NCI-H146 (cell line): ENCODE measurements at places on chromosomes 16 and 17.

DNA sequence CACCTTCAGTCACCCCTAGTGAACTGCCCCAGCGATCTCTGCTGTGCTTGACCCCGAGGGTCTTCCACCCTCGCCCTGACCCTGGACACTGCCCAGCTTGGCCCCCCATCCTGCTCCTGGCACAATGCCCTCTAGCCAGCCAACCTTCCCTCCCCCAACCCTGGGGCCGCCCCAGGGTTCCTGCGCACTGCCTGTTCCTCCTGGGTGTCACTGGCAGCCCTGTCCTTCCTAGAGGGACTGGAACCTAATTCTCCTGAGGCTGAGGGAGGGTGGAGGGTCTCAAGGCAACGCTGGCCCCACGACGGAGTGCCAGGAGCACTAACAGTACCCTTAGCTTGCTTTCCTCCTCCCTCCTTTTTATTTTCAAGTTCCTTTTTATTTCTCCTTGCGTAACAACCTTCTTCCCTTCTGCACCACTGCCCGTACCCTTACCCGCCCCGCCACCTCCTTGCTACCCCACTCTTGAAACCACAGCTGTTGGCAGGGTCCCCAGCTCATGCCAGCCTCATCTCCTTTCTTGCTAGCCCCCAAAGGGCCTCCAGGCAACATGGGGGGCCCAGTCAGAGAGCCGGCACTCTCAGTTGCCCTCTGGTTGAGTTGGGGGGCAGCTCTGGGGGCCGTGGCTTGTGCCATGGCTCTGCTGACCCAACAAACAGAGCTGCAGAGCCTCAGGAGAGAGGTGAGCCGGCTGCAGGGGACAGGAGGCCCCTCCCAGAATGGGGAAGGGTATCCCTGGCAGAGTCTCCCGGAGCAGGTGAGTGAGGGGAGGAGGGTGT is at the start of gene TNFSF13:
Gene TNFSF13, plus strand, starts transcription at position 207 of the 776 bp plus-strand sequence. Its CDS starts 290 bp downstream, at position 497.
- DNase-seq = no peak

GRCh38 chr16:85087899-85088569 is 24.2 kb downstream of the CIBAR2 start:
- DNase-seq = no peak

GRCh38 chr17:31480904-31481782 is 89.7 kb downstream of the RAB11FIP4 start:
- no peak for DNase-seq

DNA sequence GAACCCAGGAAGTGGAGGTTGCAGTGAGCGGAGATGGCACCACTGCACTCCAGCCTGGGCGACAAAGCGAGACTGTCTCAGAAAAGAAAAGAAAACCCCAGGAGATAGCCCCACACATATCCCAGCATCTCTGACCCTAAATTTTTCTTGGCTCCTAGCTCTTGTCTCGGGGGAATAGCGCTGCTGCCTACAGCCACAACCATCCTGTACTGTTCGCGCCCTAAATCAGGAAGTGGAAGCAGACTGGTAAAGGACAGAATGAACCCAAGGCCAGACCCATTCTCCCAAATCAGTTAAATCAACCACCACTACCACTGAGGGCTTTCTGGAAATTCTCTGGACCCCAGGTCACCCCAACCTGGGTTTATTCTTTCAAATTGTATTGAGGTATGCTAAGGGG is 1.7 kb downstream of the CTDNEP1 start:
- no peak for DNase-seq

DNA sequence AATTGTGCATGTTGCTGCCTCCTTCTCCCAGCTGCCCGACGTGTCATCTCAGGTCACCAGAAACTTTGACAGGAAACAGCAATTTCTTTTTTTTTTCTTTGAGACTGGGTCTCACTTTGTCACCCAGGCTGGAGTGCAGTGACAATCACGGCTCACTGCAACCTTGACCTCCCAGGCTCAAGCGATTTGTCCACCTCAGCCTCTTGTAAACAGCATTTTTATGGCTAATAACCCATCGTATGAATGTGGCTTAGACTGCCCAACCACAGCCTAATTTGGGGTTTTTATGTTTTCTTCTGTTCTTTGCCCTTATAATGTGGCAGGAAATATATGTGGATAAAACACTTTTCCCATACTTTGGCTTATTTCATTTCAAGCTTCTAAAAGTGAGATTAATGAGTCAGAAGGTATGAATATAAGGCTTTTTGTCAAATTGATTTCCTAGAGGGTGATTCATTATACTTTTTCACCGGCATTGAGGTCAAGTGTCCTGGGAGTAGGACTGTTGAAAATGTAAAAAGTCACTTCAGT is 31.0 kb upstream of the SLC5A10 start:
- no peak for DNase-seq

GRCh38 chr16:46736695-46737094 is 11.4 kb downstream of the MYLK3 start:
- DNase-seq = no peak

DNA sequence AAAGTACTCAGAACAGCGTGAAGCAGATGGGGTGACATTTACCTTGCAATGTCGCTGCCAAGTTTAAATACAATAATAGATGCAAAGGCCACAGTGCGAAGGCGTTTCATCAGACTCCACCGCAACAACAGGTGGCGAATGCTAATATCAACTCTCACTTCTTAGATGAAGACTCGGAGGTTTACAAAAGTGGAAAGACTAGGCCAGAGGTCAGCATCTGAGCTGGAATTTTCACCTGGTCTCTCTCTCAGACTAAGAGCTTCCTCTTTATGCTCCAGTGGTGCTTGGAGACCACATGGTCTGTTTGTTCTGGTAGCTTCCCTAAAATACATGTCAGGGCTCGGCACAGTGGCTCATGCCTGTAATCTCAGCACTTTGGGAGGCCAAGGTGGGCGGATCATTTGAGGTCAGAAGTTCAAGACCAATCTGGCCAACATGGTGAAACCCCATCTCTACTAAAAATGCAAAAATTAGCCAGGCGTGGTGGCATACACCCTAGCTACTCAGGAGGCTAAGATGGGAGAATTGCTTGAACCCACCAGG is 169.1 kb downstream of the XYLT1 start:
- no peak for DNase-seq

DNA sequence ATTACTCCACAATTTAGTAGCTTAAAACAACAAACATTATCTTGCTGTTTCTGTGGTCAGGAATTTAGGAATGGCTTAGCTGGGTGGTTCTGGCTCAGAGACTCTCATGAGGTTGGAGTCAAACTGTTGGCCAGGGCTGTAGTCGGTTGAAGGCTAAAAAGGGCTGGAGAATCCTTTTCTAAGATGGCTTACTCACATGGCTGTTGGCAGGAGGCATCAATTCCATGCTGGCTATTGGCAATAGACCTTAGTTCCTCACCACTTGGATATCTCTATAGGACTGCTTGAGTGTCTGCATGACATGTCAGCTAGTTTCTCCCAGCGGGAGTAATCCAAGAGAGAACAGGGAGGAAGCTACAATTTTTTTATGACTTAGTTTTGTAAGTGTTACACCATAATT is 6.6 kb upstream of the EFCAB13 start:
- no peak for DNase-seq

DNA sequence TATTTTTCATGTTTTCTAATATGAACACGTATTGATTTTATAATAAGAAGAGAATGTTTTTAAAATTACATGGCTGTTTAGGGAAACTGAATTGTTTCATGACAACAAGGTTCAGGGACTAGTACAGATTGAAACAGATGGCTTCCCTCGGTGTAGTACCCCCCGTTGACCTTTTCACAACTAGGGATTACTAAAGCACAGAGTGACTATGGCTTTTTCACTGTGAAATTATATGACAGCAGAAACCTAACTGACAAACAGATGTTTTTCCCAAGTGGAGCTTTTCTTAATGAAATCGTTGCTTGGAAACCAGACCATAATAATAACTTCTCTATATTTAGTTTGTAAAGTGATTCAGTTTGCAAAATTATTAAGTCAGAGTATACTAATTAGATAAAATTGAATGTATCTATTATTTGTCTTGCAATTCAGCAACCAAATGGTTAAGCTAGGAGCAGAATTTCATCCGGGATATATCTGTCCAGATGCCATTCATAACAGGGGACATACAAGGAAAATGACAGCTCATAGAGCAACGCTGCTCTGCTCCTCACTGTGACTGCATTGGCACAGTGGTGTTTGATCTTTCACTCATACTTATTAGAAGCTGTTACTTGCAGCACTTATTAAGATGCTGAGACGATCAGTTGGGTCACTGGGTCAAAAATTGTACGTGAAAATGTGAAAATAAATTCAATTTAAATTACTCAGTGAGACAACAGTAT is 111.7 kb downstream of the TANGO6 start:
- DNase-seq = peak; percentile 57

DNA sequence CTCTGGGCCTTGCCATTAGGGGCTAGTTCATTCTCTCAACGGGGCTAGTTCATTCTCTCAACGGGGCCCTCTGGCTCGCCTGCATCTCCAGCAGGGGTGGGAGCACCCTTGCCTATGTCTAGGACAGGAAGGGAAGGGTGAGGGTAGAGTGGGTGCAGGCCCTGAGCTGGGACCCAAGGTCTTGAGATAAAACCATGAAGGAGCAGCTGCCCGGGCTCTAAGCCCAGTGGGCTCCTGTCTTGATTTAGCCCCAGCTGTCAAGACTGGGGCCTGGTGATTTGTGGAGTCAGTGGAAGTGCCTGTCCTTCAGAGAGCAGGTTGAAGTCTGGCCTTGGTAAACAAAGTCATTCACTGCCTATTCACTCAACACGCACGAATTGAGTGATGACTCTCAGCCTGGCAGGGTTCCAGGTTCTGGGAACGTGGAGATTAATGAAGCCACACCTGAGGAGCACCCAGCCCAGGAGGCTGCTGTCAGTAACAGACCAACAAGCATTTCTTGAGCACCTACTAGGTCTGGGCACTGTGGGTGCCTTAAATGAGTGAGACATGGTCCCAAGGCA is 35.4 kb downstream of the WNT3 start:
- DNase-seq = no peak

GRCh38 chr17:75398279-75398678 is 7.2 kb downstream of the GRB2 start:
- DNase-seq = no peak

DNA sequence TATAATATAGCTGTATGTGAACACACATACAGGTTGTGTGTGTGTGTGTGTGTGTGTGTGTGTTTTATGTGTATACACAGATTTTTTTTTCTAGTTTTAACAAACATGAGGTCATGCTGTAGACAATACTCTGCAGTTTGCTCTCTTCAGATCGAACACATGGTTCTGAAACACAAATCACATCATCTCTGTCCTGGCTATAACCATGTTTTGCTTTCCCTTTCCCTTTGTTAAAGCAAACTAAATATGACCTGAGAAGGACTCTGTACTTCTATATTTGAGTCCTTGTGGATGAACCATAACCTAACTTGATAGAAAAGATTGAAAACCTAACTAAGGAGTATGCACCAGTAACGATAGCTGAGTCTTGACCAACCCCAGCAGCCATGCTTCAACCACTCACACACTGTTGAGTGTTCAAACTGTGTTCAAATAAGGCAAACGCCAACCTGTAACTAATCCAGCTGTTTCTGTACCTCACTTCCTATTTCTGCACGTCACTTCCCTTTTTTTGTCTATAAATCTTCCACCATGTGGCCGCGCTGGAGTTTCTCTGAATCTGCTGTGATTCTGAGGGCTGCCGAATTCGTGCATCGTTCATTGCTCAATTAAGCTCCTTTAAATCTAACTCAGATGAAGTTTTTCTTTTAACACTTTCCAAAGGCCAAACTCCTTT is 303.8 kb downstream of the HS3ST3B1 start:
- no peak for DNase-seq

- DNase-seq = no peak
Measured at GRCh38 chr17:21351366-21352065, 24.6 kb upstream of the KCNJ12 start.

- DNase-seq = no peak
Measured at GRCh38 chr16:52073024-52073423, 473.9 kb downstream of the TOX3 start.

GRCh38 chr16:57774705-57775285 is 27.5 kb downstream of the KIFC3 start:
- DNase-seq = no peak

GRCh38 chr16:12570046-12570618 is 233.6 kb downstream of the CPPED1 start:
- no peak for DNase-seq

GRCh38 chr16:85220125-85220839 is 108.0 kb upstream of the CIBAR2 start:
- peak; percentile 56 for DNase-seq

DNA sequence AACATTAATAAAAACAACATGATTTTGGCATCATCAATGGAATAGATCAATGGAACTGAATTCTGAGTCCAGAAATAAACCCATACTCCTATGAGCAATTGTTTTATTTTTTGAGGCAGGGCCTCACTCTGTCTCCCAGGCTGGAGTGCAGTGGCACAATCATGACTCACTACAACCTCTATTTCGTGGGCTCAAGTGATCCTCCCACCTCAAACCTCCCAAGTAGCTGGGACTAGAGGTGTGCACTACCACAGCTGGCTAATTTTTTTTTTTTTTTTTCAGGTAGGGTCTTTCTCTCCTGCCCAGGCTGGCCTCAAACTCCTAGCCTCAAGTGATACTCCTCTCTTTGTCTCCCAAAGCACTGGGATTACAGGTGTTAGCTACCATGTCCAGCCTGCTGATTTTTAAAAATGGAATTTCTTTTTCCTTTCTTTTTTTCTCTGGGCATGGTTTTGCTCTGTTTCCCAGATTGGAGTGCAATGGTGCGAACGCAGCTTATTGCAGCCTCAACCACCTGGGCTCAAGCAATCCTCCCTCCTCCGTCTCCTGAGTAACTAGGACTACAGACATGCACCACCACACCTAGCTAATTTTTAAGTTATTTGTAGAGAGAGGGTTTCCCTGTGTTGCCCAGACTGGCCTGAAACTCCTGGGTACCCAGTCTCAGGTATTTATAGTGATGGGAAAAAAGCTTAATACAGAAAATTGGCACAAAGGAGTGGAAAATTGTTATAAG is 7.3 kb upstream of the PRDM7 start:
- DNase-seq = no peak

DNA sequence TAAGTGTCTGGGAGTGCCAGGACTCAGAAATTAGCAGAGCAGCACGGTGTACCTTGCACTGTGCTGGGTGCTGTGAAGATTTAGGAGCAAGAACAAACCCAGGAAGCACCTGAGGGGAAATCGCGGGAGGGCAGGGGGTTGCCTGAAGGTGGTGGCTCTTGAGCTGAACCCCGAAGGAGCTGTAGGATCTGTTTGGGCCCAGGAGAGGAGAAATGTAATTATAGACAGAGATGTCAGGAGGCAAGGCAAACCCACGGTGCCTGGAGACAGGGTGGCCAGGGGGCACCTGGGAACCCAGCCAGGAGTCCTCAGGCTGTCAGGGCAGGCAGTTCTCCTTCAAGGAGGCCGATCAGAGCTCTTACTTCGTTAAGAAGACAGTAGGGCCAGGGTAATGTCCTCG is 109.1 kb downstream of the C16orf78 start:
- DNase-seq = no peak
